Fibroblast of the aortic adventitia (primary cell): ENCODE measurements at places on chromosomes 11 and 22. TPM values are rescaled to one million over a fixed set of nuclear protein-coding genes. Genes with fewer than 3 reads are reported as not detected.
A peak's percentile ranks its signal among the peaks of the same experiment; 100 is the strongest.

- no peak for DNase-seq
Observed at GRCh38 chr11:91470656-91471055, 754.0 kb upstream of the FAT3 start.

GRCh38 chr11:110286298-110287040, 9.9 kb downstream of the RDX start:
- DNase-seq: no peak

- DNase-seq: no peak
Observed at GRCh38 chr22:30114361-30114760, 34.1 kb downstream of the HORMAD2 start.

GRCh38 chr22:50694099-50694605, 21.5 kb downstream of the SHANK3 start:
- peak; percentile 20 for DNase-seq

DNA sequence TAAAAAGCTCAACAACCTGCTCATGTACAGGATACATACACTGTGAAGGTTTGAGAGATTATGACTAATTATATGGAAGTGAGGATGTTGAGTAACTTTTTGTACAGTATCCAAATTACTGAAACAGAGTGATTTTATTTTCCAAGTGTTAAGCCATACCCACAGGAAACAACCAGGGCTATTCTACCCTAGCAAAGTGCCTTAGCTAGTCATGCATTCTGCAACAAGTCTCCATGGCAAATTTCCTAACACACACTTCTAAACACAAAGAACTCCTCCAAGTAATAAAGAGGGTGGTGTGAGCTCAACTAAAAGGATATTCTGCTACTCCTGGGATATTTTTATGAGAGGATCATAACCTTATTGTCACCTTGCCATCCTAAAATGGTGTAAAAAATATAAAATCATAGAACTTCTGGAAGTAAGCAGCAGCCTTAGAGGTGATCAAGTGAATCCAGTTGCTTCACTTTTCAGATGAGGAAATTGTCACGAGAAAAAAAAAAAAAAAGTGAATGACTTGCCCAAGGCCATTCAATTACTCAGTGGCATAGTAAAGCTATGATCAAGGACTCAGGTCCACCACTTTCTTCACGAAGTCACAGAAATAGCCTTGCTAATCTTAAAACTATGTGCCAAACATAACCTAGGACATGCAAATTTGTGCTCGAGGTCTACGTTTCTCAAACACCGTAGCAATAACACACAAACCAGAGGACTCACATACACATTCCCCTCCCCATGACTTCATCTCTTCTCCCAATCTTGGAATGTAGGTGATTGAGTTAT, 4.2 kb downstream of the LGR4 start:
- DNase-seq: peak; percentile 78

Gene FUT4
- 5.6 and 7.1 TPM in 2 replicates for total RNA-seq

GRCh38 chr11:43931717-43932039, 10.8 kb upstream of the C11orf96 start:
- DNase-seq: no peak

DNA sequence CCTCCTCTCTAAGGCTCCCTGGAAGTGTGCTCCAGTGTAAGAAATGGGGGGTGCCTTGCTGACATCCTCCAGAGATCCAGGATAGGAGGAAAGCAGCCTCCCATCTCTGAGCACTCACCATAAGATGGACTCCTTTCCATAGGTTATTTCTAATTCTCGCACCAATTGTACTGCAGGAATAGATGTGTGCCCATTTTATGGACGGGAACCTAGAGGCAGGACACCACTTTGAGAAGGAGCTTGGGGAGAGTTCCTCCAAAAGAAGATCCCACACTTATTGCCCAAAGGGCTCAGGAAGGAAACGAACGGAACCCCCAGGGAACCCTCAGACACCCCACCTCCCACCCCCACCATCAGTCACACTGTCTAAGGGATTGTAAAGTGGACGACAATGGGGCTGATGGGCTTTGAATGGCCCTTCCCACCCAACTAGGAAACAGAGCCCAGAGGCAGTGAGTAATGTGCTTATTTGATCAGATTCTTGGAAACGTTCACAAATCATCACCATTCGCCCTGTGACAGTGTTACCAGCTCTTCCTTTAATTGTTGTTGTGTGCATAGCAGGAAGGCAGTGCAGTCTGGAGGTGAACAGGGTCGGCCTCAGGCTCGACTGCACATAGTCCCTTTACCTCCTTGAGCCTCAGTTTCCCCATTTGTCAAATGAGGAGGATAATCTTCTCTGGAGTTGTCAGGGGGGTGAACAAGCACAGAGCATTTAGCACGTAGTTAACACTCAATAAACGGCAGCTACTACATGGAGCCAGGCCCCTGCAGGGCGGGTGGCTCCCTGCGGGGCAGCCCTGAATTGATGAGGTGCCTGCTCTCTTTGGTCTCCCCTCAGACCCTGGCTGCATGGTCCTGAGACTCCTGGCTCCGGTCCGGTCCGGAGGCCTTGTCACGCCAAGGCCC, 8.4 kb upstream of the MN1 start:
- peak; percentile 59 for DNase-seq

DNA sequence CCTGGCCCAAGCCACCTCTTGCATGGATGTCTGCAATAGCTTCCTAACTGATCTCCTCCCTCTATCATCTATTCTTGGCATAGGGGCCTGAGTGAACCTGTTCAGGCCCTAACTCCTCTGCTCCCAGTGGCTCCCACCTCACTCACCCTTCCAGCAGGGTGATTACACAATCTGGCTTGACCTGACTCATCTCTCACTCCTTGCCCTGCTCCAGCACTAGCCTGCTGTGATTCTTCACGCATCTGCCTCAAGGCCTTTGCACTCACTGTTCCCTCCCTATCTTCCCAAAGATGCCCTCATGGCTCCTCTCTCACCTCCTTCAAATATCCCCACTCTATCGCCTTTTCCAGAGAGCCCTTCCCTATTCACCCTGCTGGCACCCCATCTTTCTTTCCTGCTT, 10.5 kb downstream of the SCN4B start:
- DNase-seq: no peak

- no peak for DNase-seq
Observed at GRCh38 chr22:49393526-49393925, 434.1 kb downstream of the BRD1 start.

DNA sequence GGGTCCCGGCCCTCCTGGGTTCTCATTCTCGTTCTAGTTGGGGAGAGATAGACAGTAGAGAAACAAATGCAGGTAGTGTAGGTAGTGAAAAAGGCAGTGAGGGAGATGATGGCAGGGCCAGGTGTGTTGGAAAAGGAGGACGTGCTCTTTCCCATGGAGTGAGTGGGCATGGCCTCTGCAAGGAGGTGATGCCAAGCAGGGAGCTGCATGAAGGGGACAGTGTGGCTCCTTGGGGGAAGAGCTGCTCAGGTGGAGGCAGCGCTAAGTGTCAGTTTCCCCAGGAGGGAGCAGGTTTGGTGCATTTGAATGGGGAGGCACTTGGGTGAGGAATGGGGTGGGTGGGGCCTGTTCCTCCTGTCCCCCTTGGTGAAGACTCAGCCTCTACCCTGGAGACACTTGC, 22.2 kb downstream of the MCM5 start:
- no peak for DNase-seq

Gene CACNA1I
- under 0.01 and 0.08 TPM in 2 replicates for total RNA-seq

Gene MS4A6E
- total RNA-seq: not detected in 2 replicates

- no peak for DNase-seq
Observed at GRCh38 chr22:46280999-46281623, 13.3 kb downstream of the TTC38 start.

DNA sequence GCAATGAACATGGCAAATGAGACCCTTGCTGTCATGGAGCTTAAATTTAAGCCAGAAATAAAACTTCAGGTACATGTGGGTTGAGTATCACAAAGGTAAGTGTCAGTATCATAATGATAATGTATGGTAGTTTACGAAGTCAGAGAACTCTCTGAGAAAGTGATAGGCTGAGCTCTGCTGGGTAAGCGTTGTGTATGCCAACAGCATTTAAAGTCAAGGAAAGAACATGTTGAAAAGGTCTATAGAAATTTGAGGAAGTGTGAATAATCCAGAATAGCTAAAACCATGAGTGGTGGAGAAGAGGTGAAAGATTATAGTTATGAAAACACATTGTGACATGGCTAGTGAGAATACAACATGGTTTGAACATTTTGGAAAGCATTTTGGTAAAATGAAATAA, 17.4 kb upstream of the CTSC start:
- no peak for DNase-seq

DNA sequence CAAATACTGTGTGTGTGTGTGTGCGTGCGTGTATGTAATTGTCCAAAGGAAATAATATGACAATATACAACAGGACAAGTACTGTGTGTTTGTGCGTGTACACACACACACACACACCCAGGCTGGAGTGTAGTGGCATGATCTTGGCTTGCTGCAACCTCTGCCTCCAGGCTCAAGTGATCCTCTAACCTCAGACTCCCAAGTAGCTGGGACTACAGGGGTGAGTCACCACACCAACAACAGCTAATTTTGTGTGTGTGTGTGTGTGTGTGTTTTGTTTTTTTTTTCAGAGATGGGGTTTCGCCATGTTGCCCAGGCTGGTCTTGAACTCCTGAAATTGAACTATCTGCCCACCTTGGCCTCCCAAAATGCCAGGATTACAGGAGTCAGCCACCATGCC, 61.5 kb downstream of the NUP98 start:
- DNase-seq: no peak

DNA sequence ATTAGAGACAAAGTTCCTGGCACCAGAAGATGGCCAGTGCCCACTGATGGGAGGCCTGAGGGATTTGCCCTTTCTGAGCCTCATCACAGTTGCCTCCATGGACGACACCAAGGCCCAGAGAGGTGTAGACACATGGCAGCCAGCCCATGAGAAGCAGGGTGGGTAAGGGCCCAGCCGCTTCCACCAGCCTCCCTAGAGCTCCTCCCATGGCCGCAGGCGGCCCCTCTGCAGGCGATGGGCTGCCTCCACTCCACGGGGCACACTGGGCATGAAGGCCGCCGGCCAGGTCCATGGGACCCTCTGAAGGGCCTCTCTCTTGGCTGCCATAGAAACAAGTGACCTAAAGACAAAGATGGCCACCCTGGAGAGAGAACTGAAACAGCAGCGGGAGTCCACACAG, 14.5 kb downstream of the CCDC157 start:
- DNase-seq: no peak

- DNase-seq: no peak
Observed at GRCh38 chr11:68357568-68357967, 45.2 kb downstream of the LRP5 start.
